ENCODE measurements at places on chromosomes 3 and 15.
A peak's percentile ranks its signal among the peaks of the same experiment; 100 is the strongest.

GRCh38 chr15:96035091-96035490 is 295.4 kb upstream of the NR2F2 start:
- no peak for DNase-seq

DNA sequence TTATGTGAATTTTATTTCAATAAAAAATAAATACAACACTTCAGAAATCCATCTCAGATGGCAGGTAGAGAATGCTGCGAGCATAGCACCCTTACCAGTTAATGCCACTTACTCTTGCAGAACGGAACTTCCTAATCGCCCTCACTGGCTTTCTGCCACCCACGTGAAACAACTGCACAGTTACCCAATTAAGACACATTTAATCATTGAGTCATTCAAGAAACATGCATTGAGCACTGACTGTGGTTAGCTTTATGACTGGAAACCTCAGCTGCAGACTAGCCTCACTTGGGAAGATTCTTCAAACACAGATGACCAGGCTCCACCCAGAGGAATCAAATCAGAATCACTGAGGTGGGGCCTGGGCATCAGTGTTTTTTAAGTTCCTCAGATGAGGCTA is 5.6 kb upstream of the MFGE8 start:
- peak; percentile 75 for DNase-seq

- DNase-seq = no peak
Measured at GRCh38 chr3:194686816-194687637, 1.3 kb downstream of the FAM43A start.

DNA sequence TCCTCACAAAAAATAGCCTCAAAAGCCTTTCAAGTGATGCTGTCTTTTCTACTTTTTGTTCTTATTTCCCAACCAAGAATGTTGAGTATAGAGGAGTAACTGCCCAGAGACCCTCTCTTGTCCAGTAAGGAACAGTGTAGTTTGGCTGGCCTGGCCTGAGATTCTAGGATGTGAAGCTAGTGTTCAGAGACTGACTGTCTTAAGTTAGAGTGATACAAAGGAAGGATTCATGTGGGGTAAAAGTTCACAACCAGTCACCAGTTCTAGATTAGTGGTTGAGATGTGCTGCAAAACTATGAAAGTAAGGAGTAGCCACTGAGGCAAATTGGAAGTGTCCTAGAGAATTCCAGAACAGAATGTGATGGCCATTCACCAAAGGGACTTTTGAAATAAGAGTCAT is 49.1 kb downstream of the RSRC1 start:
- no peak for DNase-seq

- peak; percentile 42 for DNase-seq
Measured at GRCh38 chr3:150409512-150410310, 1.6 kb downstream of the TSC22D2 start.

GRCh38 chr3:179608931-179609720 is 4.5 kb downstream of the NDUFB5 start:
- DNase-seq = no peak

- DNase-seq = no peak
Measured at GRCh38 chr3:8438507-8439079, 63.0 kb upstream of the LMCD1 start.

DNA sequence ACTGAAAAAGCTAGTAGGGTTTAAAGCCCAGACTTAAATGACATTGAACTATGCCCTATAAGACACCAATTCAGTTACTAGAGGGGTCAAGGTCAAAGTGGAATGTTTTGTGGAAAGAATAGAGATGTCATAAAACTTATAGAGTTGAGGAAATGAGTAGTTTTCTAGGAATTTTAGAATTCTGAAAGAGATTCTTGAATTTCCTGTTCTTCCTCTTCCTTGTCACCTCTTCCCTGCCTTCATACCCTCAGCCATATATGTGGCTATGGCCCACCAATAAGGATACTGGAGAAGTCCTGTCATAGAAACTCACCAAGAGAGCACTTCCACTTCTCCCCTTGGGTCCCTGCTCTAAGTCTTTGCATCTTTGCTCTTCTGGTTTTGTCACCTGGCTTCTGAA is 104.9 kb upstream of the TGFBR2 start:
- no peak for DNase-seq

DNA sequence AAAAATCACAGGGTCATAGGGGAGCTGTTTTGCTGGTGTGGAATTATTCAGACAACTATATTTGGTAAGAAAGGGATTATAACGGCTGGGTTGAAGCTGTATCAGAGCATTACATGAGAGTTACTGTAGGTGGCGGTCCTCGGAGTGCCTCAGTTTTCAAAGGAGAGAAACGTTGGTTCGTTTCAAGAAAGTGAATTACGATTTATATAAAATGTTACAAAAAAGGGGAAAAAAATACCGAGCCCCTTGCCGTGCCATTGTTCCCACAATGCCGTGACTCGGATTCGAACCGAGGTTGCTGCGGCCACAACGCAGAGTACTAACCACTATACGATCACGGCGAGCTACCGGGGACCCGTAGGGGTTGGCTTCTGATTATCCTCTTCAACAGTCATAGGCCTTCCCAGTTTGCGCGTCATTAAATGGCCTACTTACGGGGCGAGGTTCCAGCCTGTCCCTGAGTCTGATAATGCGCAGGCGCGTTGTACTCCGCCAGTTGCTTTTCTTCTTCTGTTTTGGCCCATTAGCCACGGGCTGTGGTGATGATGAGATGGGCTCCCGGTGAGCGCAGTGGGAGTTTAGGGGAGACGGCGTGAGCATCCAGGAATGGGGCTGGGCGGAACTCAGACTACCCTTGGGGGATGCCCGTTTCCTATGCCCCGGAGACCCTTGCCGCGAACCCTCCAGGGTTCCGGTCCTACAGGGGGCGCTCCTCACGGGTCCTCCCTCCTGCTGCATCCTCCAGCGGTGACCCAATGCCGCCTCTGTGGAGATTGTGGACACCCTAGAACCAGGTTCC is 10.8 kb upstream of the SHF start:
- peak; percentile 80 for DNase-seq

DNA sequence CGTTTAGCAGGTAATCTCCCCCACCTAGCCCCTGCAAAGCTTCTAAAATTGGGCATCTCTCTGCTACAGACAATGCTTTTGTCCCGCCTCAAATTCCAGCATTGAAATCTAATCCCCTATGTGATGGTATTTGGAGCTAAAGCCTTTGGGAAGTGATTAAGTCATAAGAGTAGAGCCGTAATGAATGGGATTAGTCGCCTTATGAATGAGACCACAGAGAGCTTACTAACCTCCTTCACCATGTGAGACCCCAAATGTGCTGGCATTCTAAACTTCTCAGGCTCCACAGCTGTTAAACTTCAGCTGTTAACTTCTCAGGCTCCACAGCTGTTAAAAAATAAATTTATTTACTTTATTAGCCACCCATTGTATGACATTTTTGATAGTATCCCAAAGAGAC is 374.2 kb upstream of the BCHE start:
- no peak for DNase-seq

DNA sequence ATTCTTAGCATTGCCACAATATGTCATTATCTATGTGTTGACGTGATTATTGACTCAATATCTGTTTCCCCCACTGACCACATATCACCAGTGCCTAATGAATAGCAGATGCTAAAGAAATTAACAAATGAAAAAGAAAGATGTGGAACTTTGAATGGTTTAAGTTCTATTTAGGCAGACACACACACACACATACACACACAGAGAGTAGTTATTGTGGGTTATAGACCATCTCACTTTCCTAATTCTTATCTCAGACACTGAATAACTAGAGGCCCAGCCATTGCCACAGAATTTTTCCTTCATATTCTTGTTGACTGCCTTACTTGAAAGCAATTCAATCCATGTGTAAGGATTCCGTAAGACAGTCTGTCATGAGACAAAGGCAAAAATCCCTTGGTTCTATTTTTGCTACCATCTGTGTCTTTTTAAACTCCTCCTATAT is 61.9 kb upstream of the PHLDB2 start:
- no peak for DNase-seq

- DNase-seq = no peak
Measured at GRCh38 chr3:139629033-139629432, 48.7 kb downstream of the NMNAT3 start.

GRCh38 chr3:36379872-36380220 is 458 bp upstream of the STAC start:
- DNase-seq = no peak

GRCh38 chr3:72347819-72348319 is 500.4 kb downstream of the SHQ1 start:
- peak; percentile 92 for DNase-seq

DNA sequence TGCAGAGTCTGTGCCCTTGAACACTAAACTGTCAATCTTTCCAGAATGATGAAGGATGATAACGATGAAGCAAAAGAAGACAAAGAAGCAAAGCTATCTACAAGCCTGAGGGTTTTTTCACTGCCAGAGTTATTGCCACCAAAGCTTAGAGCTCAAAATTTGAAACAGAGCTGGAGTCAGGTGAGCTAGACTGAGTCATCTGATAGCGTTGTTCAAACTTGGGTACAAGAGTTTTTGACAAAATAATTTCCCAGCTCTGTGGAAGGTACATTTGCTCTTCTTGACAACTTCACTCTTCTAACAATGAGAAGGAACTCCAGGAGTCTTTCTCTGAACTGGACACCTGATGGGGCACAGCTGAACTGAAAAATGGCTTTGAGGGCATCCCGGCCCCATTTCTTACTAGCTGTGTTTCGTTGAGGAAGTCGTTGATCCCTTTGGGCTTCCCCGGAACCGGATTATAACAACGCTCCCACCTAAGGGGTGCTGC is 715 bp downstream of the MCCC1 start:
- no peak for DNase-seq

DNA sequence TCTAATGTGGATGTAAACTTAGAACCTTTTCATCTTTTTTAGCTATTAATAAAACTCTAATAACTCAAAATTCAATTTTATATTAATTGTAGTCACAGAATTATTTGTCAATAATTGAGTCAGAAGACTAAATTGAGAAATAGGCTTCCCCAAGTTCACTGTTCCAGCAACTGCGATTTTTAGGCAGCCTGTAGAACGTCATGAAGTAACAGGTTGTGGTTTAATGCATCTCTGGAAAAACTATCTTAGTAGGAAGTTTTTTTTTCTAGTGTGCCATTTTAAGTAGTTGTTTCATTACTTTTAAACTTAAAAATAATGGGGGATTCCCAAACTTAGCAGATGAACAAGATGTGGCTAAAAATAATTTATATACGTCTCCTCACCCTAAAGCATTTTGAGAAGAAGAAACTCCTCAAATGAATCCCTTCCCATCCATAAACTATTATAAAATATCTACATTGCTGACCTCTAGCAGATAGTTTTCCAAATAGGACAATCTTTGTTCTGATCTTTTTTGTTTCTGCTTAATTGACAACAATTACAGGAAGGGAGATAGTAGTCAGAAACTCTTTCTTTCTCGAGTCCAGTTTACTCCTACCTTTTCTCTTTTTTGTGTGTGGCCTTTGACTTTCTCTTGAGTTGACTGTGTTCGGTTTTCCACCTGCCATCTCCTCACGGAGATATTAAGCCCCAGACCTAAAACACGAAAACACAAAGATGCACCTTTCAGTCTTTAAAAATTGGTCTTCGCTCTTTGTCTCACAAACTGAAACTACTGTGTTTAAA is 43.1 kb downstream of the LRCH3 start:
- no peak for DNase-seq

- no peak for DNase-seq
Measured at GRCh38 chr3:132966374-132966773, 71.8 kb upstream of the TMEM108 start.

- DNase-seq = no peak
Measured at GRCh38 chr3:147736226-147736625, 327.1 kb downstream of the ZIC1 start.

GRCh38 chr3:38137615-38138348 is 679 bp upstream of the MYD88 start:
- no peak for DNase-seq

GRCh38 chr15:88719654-88720053 is 80.8 kb downstream of the ISG20 start:
- no peak for DNase-seq

GRCh38 chr3:71304684-71305083 is 278.8 kb downstream of the FOXP1 start:
- no peak for DNase-seq

DNA sequence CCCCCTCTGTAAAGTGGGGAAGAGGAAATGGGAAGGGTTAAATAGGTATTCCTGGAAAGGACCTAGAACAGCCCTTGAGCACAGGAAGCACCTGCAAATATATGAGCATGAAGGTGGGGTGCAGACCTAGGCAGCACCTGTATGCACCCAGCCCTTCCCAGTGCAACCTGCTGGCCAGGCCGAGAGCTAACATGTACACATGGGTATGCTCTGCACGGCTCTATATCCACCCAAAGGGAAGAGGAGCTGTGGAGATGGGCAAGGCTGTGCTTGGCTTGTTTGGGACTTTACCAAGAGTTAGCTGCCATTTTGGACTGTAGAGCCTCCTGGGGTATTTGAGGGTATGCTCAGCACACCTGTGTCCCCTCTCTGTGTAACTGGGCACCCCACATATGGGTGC is 171.2 kb downstream of the KLF13 start:
- no peak for DNase-seq

- no peak for DNase-seq
Measured at GRCh38 chr3:27208961-27209616, 160.1 kb downstream of the NEK10 start.

- no peak for DNase-seq
Measured at GRCh38 chr3:49554633-49555265, 472 bp downstream of the BSN start.

DNA sequence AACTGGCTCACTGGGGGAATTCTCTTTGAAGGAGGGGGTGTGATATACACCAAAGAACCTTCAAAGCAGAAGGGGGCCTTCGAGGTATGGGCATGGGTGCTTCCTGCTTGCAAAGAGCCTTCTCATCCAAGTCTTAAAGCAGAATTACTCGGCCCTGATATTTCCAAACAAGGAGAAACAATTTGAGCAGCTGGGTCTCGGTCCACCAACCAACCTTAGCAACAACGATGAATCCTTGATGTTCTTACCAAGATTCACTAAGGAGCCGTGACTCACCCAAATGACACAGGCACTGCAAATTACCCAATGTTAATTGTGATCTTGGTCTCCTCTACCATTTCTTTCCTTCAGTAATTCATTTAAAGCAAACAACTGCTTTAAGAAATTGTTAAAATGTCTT is 7.7 kb downstream of the HOMER2 start:
- DNase-seq = no peak

- DNase-seq = no peak
Measured at GRCh38 chr3:52087731-52088130, 31.4 kb upstream of the DUSP7 start.

DNA sequence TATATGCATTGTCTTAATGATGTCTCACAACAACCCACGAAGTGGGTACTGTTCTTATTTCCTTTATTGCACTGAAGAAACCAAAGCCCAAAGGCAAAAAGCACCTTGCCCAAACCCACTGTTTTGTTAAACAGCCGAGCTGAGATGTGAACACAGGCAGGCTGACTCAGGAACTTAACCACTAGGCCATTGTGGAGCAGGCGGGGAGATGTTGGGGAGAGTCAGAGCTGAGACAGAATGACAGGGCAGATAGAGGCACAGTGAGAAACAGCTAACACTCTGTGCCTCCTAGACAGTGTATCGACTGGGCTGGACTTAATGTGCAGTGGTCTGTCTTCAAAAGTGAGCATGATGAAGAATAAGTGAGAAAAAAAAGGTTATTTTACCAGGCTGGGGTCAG is 56.5 kb downstream of the RPLP1 start:
- no peak for DNase-seq

- DNase-seq = no peak
Measured at GRCh38 chr15:97728791-97729190, 231.7 kb upstream of the ARRDC4 start.

GRCh38 chr3:13024765-13025065 is 48.5 kb downstream of the IQSEC1 start:
- DNase-seq = no peak

GRCh38 chr3:188529228-188529627 is 375.3 kb downstream of the LPP start:
- DNase-seq = no peak
